ENCODE measurements at places on chromosomes 1 and 21.

- no peak for DNase-seq
Measured at GRCh38 chr1:55127827-55128343, 87.3 kb downstream of the USP24 start.

DNA sequence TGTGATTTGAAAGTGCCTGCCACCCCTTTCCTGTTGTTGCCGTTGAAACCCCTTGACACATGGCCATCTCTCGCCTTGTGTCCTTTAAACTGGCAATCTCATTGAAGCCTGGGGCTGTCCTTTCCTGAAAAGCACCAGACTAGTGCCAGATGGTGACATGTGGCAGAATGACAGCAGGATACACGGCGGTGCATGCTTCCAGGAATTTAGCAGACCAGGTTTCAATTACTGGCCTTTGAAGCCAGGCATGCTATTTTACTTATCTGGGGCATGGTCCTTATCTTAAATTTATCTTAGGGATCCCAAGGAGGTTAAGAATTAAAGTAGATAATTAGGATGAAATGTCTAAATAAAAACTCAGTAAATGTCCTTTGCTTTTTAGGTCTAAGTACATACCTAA is 15.2 kb downstream of the PLPPR4 start:
- DNase-seq = no peak

DNA sequence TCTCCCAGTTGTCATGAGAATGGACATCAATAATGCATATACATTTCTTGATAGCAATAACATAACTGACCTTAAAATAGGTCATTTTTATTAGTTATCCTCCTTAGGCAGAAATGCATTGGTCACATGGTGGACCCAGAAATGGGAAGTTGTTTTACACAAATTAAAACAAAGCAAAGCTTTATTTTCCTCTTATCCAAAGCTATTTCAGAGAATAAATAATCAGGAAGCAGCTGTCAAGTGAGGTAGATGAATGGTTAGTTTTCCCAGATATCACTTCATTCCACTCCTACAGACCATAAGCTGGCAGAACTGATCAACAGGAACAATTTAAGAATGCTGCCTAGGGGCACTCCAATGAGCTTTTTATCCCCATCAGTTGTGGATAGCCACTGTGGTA is 16.0 kb upstream of the OLIG1 start:
- DNase-seq = no peak

- DNase-seq = no peak
Measured at GRCh38 chr1:87330057-87330884, 1.6 kb downstream of the LMO4 start.

DNA sequence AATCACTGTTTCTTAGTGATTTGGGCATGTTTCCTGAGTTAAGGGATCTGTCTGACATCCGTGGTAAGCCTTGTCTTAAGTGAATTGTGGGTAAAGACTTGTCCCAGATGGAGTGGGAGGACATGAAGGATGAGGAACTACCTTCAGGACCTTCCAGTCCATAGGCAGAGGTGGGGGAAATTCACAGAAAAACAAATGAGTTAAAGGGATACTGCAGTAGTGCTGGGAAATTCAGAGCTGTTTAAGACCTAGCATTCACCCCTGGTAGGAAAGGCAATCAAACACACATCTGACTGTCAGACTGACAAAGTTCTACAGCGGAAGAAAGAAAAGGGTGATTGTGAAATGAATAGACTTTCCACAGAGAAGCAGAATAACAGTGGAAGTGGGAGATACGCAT is 3.0 kb downstream of the GNAT2 start:
- DNase-seq = no peak

GRCh38 chr1:39081271-39082009 is 55.3 kb downstream of the NDUFS5 start:
- DNase-seq = peak; percentile 72

DNA sequence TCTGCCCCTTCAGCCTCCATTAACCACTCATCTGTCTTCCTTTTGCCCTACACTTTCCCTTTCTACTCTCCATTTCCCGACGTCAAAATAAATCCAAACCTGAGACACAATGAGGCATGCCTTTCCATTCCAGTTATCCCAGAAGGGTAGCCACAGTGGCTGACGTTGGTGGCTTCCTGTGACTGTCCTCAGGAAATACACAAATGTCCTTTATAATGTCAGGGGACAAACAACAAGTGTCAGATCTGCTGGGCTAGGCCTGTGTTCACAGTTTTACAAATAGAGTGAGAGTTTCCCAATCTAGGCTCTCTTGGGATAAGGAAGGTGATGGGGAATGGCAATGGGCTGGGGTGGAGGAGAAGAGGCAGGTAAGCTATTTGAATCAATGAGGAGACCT is 135.3 kb downstream of the BRINP2 start:
- DNase-seq = no peak

GRCh38 chr1:158043232-158043631 is 49.8 kb downstream of the KIRREL1 start:
- peak; percentile 57 for DNase-seq

DNA sequence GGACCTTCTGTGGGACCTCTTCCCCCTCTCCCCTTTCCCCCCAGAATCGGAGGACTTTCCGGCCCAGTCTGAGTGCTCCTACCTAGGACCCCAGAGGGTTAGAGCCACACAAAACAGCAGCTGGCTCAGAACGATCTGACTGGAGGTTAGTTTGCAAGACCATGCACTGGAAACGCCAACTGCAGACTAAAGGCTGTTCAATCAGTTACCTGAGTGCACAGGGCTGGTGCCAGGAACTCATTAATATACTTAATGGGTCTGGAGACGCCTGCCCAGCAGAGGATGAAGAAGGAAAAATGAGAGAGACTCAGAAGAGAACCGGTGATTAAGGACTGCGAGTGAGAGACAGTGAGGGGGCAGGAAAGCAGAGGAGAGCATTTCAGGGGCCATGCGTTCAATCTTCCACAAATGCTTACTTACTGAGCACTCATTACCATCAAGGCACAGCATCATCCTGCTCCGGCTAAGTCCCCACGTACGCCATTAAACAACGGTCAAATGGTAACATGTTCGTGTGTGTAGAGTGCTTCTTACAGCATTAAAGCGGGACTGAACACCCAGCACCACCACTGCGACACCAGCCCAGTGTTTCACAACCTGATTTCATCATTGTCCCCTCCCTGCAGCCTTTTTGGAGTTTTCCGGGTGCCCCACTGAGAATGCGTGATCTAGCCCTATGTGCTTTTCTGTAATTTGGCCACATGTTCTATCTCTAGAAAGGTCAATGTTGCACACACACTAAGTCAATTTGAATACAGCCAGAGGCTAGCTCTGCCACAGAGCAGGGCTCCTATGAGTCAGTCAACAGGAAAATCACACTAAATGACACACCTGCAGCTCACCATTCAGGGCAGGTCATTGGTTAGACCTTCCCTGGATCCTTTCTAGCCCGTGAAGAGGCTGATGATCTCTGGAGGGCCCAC is 7.6 kb downstream of the ENO1 start:
- no peak for DNase-seq

DNA sequence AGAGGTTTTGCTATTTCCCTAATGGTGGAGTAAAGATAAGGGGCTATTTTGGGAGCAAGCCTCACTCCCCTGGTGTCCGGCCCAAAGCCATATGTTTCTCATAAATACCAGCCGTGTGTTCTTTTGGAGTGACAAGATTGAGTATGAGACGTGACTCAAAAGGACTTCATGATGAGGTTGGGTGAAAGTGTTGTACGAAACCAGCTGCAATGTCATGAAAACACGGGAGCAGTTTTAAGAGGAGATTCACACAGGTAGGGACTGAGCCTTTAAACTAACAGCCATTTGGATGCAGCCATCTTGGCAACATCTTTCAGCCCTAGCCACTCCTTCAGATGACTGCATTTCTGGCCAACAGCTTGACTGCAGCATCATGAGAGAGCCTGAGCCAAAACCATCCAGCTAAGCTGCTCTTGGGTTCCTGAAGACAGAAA is 532.3 kb upstream of the USP24 start:
- no peak for DNase-seq

- DNase-seq = no peak
Measured at GRCh38 chr1:92409946-92410549, 76.7 kb downstream of the GFI1 start.

DNA sequence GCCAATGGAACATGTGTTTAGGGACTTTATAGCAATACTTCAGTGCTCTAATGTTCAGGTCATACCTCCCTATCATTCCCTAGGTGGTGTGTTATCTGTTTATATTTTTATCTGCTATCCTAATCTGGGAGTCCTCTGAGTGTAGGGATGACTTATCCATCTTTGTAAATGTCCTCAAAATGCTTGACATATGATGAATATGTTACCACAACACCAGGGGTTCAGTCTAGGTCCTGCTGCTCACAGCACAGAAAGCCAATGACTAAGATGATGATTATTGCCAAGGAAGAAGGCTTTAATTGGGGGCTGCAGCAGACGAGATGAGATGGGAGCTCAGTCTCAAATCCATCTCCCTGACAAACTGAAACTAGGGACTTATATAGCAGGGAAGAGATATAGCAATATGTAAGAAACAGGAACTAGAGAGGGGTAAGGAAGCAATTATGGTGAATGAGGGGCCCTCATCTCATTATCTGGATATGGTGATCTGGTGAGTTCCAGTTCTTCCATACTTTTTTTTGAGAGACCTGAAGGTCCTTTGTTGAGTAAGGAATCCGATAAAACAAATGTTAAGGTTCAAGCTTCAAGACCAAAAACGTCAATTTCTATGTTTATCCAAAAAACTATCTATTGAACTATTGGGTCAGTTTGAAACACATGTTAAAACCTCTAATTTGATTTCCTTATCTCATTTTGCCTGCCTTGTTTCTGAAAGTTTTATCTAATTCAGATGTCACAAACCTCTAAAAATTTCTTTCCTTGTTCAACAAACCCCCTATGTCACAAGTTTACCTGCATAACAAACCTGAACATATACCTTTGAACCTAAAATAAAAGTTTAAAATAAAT is 256.7 kb upstream of the CACYBP start:
- DNase-seq = no peak

DNA sequence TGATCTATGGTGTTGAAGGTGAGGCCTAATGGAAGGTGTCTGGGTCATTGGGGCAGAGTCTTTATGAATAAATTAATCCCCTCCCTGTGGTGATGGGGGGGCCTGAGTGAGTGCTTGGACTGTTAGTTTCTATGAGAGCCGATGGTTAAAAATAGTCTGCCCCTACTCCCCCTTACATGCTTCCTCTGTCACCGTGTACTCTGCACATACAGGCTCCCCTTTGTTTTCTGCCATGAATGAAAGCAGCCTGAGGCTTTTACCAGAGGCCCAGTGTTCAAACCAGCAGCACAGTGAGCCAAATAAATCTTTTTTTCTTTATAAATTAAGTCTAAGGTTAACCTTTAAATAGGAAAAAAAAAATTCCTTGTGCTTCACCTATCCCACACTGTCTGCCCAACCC is 657.0 kb downstream of the AMY1C start:
- DNase-seq = no peak

GRCh38 chr1:43464681-43465504 is 11.2 kb upstream of the HYI start:
- DNase-seq = no peak

DNA sequence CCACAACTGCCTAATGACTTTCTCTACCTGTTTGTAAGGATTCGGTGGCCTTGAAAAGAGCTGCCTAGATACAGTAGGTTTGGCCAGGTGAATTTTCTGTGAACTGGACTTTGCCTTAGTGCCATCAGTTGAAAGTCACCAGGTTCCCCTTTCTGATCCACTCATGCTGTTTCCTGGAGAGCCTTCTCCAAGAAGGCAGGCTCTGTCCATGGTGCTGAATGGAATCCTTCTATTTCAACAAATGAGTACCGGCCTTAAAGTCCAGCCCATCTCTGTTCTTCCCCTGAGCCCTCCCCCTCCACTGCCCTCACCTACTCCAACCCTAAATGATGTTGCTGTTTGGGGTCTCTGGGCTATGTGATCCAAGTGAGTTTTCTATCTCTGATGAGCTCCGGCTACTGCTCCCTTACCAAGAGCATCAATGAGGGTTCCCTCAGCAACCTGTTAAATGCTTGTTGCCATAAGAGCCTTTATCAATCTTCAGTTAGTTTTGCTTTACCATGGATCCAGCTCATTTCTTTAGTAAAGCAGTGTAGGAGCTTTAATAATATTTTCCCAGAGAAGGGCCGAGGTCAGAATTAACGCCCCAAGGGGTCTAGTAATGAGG is 500.4 kb downstream of the PTPRU start:
- DNase-seq = peak; percentile 85

GRCh38 chr1:4079815-4080214 is 179.7 kb upstream of the C1orf174 start:
- no peak for DNase-seq

DNA sequence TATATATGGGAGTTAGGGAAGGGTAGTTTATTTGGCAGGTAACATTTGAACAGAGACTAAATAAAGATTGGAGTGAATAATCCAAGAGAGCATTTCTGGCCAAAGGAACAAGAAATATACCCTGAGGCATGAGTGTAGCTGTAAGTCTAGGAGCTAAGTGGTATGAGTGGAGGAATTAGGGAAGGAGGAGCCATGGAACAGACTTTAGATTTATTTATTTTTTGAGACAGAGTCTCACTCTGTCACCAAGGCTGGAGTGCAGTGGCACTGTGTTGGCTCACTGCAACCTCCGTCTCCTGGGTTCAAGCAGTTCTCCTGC is 18.4 kb downstream of the CAPZA1 start:
- DNase-seq = no peak

DNA sequence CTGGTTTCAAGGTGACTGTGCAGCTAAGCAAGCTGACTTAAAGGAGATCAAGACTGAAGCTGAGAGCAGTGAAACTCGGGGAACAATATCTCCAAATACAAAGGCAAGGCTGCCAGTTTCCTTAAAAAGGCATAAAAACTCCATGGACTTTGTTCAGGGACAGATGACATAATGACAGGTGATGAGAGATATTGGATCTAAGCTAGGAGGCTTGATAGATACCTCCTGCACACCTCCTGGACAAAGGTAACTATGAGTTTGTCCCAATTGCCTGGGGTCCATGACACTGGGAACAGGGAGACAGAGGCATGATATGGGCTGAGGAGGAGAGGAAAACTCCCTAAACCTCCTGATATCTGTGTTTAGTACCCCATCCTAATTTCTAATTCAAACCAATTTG is 55.2 kb downstream of the PRKAB2 start:
- DNase-seq = no peak

GRCh38 chr1:115262886-115263285 is 75.2 kb downstream of the NGF start:
- DNase-seq = no peak

GRCh38 chr1:78104322-78104721 is 58.6 kb downstream of the GIPC2 start:
- DNase-seq = no peak

Data from iPS-NIHi11 (cell line).